D721Med (cell line): ENCODE measurements at places on chromosomes 2 and 18.

GRCh38 chr2:129192841-129193253 lies 786.6 kb upstream of the RAB6C start:
- DNase-seq, result no peak

DNA sequence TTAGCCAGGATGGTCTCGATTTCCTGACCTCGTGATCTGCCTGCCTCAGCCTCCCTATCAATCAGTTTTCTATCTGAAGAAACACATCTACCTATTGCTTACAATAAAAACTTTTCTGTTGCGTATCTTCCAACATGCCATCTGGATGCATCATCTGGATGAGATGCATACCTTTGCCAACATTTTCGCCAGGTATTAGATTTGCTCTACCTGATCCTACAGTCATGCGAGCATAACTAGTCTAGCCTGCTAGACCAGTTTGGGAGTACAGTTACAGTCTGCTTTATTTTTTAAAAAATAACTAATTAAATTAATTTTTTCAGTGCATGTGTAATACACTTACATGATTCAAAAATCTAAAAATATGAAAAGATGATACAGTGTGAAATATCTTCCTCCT lies 334.0 kb upstream of the MEX3C start:
- no peak for DNase-seq

DNA sequence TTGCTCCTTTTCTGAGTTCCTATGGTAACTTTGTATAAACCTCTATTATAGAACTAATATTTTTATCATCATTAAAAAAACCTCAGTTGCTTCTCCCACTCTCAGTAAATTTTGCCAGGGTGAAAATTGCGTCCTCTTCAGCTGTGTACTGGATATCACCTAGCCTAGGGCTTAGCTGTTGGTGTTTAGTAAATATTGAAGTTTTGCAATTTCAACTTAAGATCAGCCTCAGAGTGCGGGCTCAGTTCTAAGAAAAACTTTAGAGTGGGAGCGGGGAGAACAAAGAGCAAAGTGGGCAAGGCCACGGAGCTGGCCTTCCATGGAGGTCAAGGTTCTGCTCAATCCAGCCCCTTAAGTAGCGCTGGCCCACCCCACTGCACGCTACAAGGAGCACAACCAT lies 488.3 kb upstream of the SPRED2 start:
- DNase-seq, result no peak

GRCh38 chr2:215423234-215423633 lies 12.6 kb downstream of the FN1 start:
- no peak for DNase-seq

DNA sequence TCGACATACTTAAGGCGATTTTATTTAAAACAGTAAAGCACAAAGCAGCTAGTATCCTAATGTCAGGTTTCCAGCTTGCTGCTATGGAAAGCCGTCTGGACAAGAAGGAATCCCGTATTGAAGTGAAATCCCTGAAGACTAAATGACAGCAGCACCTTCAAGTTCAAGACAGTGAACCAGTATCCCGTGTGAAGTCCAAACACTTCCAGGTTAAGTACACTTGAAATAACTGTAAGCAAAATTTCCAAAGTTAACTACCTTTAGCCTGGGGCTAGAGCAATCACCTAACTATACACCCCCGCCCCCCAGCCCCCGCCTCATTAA lies 1.2 kb downstream of the MBOAT2 start:
- DNase-seq, result no peak

GRCh38 chr18:4074647-4075046 lies 380.5 kb downstream of the DLGAP1 start:
- no peak for DNase-seq

DNA sequence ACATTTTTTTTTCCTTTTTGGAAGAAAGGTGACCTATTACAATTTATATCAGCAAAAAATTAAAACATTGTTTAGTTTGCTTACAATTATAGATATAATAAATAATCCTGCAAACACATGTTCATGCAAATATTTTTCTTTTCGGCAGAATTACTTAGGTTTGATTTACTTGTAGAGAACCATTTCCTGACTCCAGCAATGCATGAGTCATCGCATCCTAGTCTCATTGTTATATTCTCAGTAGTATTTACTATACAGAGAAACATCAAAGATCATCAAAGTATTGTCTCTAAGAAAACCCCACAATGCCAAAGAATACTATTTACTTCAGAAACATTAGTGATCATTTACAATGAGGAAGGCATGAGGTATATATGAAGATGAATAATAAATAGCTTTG lies 40.4 kb upstream of the MTIF2 start:
- DNase-seq, result no peak

DNA sequence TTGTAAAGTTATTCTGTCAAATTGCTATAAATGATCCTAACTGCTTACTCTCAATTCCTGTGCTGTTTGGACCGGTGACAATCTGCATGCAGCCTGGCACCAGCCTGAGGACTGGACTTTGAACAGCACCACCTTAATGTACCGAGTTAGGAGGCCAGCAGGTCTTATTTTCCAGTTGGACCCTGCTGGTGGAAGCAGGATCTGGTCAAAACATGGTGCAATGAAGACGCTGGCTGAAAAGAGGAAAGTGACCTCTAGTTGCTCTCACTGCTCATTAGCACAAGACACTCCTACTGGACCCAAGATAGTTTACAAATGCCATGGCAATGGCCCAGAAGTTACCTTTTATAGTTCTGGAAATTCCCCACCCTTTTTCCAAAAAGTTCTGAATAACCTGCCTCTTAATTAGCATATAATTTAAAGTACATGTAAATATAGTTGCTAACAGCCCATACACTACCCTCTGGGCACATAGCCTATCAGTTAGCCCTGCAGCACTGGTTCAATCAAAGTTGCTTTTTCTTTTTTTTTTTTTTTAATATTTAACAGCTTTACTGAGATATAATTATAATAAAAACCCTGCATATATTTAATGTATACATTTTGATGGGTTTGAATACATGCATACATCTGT lies 35.8 kb downstream of the RBKS start:
- DNase-seq, result no peak

- DNase-seq, result no peak
Observed at GRCh38 chr2:128601298-128602037, 282.8 kb upstream of the HS6ST1 start.

- DNase-seq, result no peak
Observed at GRCh38 chr2:214031566-214031965, 379.3 kb upstream of the VWC2L start.

DNA sequence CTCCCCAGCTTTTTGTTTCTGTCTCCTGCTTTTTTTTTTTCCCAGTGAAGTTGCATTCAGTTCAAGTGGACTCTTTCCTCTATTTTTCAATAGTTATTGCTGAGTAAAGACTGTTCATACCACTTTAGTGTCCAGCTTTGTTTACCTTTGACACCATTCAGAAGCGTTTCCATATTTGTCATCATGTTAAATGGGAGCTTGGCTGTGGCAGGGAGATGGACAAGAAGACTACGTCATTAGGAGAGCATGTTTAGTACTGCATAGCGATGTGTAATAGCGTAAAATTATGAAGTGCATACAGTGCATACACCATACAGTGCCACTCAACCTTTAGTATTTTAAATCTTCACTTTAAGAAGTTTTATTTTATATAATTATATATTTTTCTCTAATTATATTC lies 655.9 kb downstream of the DCC start:
- DNase-seq, result no peak

GRCh38 chr2:168200930-168201583 lies 46.3 kb downstream of the STK39 start:
- no peak for DNase-seq

DNA sequence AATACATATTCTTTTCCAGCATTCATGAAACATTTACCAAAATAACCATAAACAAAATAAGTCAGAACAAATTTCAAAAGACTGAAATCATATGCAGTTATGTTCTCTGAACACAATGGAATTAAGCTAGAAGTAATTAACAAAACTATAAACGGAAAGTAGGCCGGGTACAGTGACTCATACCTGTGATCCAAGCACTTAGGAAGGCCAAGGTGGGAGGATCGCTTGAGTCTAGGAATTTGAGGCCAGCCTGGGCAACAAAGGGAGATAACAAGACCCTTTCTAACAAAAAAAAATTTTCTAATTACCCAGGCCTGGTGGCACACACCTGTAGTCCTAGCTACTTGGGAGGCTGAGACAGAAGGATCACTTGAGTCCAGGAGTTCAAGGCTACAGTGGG lies 14.9 kb downstream of the ATAD2B start:
- DNase-seq, result no peak

GRCh38 chr18:14940735-14941134 lies 192.8 kb downstream of the ANKRD30B start:
- no peak for DNase-seq

- DNase-seq, result no peak
Observed at GRCh38 chr2:106107509-106108131, 86.5 kb downstream of the UXS1 start.

- no peak for DNase-seq
Observed at GRCh38 chr2:191222952-191223351, 22.3 kb upstream of the MYO1B start.

- peak; percentile 62 for DNase-seq
Observed at GRCh38 chr18:2847317-2848246, 776 bp downstream of the EMILIN2 start.

- no peak for DNase-seq
Observed at GRCh38 chr2:229887441-229887840, 34.4 kb downstream of the TRIP12 start.

DNA sequence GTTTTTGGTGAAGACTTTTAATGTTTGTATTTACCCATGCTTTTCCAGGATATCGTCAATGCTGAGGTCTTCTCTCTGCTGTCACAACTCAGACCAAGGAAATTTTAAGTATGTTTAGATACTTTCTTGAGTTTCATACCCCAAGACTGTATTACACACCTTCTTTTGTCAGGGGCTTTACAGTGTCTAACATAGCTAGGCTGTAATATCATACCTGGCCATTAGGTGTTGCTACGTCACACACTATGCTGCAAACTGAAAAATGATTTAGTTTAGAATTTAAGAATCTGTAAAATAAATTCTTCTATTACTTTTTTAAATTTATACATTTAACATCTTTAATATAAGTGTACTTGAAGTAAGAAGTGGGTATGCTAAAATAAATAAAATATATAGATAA lies 358.4 kb upstream of the NRP2 start:
- DNase-seq, result no peak
